Activated CD4-positive, alpha-beta T cell treated with anti-CD3 and anti-CD28 coated beads, Interleukin-10, Interleukin-2, amounts not matched to agents 100 ng/mL and 50 ng/mL, durations not matched to agents 16 hours and 8 hours (primary cell): ENCODE measurements at places on chromosomes 2 and 18.
A peak's percentile ranks its signal among the peaks of the same experiment; 100 is the strongest.

- no peak for DNase-seq
These were observed 50.6 kb downstream of the ANKMY1 start for GRCh38 chr2:240507060-240507777.

GRCh38 chr2:23220513-23221094, 164.4 kb upstream of the KLHL29 start:
- no peak for DNase-seq

GRCh38 chr2:2558476-2558875, 227.4 kb upstream of the MYT1L start:
- DNase-seq = no peak

GRCh38 chr2:224948859-224949258, 93.4 kb downstream of the DOCK10 start:
- DNase-seq = no peak

- no peak for DNase-seq
These were observed 88.2 kb downstream of the INPP5D start for GRCh38 chr2:233148354-233148753.

GRCh38 chr2:241373446-241373845, 17.4 kb downstream of the FARP2 start:
- no peak for DNase-seq

DNA sequence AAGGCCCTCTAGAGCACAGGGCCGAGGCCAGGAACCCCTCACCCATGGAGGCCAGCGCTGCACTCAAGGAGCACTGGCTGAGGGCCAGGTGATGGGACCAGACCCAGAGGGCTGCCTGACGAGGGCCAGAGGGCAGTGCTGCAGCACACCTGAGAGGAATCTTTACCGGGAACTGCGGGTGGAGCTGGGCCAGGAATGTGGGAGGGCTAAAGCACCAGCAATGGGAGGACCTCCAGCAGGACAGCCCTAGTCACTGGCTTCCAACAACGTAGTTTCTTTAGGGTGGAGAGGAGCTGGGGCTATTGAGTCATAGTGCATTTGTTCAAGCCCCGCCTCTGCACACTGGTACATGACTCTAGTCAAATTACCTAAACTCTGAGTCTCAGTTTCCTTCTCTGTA, 143.4 kb downstream of the TMEM17 start:
- no peak for DNase-seq

DNA sequence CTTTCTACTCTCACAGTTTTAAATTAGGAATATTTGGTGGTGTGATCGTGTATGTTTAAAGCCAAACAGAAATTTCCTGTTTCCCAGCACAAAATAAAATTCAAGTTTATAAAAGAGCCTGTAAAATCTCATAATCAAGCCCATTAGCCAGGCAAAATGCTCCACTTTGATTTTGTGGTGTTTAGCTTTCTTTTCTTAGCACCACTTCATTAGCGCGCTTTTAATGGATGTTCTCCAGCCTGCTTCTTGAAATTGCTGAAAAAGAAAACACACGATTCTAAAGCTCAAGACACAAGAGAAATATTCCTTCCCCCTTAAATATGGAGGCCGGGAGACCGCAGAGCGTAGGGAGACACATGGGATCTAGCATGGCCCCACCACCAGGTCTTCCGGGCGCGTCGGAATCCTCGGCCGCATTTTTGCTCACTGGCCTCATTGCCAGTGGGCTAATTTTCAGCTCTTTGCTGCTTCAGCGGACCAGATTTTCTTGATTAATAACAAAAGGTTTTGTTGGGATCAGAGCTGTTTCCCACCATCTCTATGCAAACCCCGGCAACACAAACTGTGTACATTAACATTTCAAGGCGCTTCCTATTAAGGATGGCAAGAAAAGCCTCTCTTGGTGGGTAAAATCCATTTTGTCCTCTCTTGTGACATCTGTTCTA, 40.4 kb upstream of the ID2 start:
- DNase-seq = no peak

DNA sequence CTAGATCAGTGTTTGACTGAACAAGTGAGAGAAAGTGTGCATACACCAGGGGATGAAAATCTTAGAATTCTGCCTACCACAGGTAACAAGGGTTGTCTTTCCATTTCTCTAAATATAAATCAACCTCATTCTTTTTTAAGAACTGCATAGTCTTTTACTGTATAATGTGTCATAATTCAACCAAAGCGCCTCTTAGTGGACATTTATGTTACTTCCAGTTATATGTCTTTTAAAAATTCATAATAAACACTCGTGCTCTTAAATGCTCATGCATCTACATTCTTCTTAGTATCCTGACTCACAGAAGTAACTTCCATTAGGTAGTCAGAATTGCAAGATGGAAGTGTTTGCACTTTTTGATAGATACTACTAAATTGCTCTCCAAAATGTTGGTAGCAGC, 76.2 kb downstream of the CHRNA1 start:
- peak; percentile 54 for DNase-seq

DNA sequence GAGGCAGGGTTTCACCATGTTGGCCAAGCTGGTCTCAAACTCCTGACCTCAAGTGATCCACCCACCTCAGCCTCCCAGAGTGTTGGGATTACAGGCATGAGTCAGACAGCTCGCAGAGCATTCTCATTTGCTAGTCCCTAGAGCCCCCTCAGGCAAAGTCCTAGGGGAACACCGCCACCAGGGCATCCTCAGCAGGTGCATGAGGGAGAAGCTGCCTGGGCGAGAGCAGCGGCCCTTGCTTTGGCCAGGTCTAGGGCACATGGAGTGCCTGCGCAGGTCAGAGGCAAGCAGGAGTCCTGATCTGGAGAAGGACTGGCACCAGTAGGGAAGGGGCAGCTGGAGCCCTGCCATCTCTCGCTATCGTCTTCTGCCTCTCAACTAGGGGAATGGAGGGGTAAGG, 32.4 kb downstream of the NGEF start:
- no peak for DNase-seq

DNA sequence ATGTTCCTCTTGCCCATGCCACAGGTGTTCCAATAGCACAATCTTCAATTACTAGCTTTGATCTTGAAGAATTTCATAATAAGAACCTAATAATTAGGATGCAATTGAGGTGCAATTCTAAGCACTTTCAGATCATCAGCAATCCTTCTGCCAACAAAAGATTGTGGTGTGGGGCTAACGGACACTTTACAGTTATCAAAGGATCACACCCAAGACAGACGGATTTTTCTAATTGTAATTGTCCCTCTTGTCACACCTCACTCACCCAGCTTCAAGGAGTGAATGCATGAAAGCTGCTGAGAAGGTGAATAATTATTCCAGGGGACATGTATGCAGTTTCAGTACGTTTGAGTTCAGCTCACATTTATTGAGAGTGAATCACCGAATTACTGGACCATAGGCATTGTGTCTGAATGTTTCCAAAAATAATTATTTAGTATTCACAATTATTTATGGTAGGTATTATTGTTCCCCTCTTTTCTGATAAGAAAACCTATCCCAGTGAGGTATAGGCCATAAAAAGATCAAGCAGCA, 438.5 kb upstream of the TRIB2 start:
- DNase-seq = no peak

DNA sequence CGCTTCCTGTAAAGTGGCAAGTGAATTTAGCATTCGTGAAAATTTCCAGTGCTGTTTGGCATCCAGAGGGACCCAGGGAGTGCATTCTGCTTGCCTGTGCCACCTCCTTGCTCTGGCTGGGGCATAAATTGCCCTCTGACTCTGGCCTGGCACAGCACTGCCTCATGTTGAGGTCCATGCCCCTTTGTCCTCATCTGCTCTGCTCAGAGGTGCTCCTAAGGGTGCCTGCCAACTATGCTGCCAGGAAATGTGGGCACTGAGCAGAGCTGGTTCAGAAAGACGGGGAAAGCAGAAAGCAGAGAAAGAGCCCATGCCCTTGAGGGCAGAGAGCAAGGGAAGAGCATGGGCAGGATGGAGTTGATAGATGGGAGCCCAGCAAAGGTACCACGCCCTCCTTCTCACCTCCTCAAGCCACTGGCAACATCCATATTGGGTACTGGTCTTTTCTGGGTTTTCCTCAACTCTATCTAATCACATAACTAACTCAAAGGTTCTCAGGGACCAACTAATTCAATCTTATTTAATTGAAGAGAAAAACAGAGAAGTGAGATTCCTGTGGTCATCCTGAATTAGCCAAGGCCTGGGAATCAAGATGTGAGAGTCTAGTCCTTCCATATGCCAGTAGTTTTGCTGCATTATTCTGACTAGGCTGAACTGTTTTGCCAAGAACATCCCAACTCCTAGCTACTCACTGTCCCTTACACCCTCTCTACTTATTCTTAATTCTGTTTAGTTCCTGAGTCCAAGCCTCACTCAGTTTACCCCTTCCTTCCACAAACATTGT, 441.5 kb upstream of the TNP1 start:
- no peak for DNase-seq

DNA sequence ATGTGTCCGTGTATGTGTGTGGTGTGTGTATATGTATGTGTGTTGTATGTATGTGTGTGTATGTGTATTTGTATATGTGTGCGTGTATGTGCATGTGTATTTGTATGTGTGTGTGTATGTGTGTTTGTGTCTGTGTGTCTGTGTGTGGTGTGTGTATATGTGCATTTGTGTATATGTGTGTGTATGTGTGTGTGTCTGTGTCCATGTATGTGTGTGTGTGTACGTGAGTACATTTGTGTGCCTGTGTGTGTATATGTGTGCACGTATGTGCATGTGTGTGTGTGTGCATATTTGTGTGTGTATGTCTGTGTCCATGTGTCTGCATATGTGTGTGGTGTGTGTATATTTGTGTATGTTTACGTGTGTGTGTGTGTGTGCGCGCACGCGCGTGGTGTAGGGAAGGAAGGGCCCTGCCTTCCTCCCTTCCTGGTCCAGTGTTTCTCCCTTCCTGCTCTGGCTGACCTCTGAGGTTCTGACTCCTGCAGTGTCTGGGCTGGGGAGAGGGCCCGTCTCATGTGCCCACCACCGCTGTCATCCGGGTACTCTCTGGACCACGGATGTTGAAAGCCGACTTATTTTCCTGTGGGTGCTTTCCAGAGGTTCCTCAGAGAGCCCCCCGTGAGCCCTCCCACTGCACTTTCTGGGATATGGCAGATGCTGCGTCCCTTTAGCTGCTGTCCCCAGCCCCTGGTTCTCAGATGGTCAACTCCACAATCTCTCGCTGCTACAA, 209.5 kb downstream of the DYSF start:
- DNase-seq = no peak
